ENCODE measurements at places on chromosomes 11 and 22.

- no peak for DNase-seq
Observed at GRCh38 chr22:23750367-23750713, 572 bp downstream of the ZNF70 start.

GRCh38 chr22:39443398-39443797 lies 13.4 kb upstream of the MGAT3 start:
- DNase-seq, result no peak

DNA sequence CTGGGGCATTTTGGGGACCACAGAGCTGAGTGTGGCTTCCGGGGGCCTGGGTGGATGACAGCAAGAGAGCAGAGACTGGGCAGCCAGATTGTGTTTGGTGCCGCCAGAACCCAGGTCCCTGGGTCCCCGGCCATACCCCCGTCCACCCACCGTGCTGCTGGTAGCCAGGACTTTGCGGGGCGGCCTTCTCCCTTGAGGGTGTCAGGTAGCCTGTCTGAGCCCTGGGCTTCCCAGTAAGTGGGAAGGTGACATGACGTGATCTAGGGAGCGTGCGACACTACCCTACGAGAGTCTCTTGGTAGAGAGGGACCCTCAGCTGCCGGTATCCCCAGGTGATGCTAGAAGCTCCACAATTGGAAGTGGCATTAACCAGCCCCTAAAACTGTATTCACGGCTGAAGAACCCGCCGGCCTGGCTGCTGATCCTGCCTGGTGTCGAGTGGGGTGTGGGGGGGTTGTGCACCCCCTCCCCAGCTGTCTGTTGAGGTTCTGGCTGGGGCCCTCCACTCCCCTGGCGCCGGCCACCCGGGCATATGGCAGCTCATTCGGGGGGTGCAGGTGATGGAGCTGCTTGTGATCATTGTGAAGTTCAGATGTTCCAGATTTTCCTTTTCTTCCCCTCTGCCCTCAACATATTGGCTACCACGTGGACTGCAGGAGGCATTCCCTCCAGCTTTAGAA lies 66.9 kb downstream of the MPPED1 start:
- DNase-seq, result peak; percentile 79

DNA sequence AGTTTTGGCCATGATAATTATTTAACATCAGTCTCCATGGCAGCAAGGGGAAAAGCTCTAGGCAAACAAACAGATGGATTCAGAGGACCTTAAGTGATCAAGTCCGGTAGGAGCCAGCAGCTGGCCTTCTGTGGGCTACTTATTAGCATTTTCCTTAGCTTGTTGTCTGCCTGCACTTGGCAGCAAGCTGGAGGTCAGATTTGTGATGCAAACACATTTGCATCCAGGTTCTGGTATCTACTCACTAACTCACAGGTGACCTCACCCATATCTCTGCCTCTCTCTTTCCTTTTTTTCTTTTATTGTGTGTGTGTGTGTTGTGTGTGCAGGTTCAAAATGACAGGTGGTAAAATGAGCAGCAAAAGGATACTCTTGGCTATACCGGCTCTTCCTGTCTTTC lies 32.3 kb downstream of the ARHGAP42 start:
- DNase-seq, result no peak

DNA sequence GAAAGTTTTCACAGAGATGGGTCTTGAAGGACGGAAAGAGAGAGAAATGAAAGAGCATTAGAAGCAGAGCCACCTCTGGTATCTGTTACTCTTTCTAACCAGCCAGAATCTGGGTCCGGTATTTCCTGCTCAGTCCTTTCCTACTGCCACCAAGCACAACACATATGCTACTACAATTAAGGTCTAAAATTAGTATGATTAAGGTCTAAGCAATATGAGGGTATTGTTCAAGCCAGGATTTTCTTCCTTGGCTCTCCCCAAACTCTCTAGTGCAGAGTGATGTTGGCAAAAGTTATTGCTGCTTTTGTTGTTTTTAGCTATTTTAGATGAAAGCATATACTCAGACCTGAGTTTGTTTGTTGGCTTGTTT lies 59.2 kb upstream of the EED start:
- no peak for DNase-seq

- no peak for DNase-seq
Observed at GRCh38 chr11:42764936-42765335, 546.9 kb upstream of the API5 start.

DNA sequence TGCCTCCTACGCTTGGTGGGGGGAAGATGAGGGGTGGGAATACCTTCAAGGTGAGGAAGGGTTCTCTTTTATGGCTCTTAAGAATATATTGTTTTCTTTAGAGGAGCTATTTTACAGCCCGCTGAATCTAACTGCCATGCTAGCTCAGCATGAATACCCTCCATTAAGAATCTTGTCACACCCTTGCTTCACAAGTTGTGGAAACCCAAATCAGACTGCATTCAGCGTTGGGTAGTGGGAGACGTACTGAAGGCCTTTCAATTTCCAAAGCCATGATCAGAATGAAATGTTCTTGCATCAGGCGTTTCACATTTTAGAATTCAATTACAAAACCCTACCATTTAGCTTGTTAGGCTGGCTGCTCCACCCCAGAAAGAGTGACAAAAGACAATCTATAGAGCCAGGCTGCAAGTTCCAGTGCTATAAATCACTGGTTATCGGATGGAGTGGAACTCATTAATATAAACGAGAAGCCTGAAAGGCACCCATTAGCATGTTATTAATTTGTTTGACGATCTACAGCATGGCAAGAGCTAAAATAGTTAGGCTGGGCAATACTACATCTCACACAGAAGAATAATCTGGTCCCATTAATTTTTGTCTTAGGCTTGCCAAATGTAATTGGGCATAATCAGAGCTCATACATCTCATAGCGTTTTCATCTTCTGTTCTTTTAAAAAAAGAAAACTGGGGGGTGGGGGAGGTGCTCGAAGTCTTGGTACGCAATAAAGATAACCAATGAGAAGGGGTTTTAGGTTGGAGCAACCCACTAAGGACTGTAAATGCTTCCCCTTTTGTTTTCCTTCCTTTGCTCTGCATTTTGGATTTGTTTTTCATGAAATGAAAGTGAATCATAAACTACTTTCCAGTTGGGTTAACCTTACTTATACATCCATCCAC lies 57.5 kb downstream of the ABTB2 start:
- no peak for DNase-seq

GRCh38 chr22:42644422-42645340 lies 4.3 kb upstream of the ATP5MGL start:
- DNase-seq, result no peak

- no peak for DNase-seq
Observed at GRCh38 chr11:1085440-1086170, 10.9 kb downstream of the MUC2 start.

DNA sequence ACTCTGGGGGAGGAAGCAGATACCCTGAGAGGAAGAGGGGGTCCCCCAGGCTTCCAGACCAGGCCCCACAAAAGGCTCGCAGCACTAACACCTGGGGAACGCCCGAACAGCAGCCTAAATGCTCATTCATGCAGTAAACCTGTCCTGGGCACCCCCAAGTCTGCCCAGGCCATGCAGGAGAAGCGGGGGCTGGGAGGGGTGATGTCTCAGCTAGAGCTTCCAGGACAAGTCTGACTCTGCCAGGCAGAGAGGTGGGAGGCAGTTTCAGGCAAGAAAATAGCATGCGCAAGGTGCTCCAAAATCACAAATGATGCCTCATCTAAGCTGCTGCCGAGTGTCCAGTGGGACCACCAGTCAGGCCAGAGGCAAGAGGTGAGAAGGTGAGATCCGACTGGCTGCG lies 14.6 kb downstream of the CABP7 start:
- no peak for DNase-seq

Data from mesenteric fat pad (tissue), 1 donor.